ENCODE measurements at places on chromosomes 3 and 15.

GRCh38 chr3:15433531-15433930 lies 6.1 kb downstream of the EAF1 start:
- no peak for DNase-seq

DNA sequence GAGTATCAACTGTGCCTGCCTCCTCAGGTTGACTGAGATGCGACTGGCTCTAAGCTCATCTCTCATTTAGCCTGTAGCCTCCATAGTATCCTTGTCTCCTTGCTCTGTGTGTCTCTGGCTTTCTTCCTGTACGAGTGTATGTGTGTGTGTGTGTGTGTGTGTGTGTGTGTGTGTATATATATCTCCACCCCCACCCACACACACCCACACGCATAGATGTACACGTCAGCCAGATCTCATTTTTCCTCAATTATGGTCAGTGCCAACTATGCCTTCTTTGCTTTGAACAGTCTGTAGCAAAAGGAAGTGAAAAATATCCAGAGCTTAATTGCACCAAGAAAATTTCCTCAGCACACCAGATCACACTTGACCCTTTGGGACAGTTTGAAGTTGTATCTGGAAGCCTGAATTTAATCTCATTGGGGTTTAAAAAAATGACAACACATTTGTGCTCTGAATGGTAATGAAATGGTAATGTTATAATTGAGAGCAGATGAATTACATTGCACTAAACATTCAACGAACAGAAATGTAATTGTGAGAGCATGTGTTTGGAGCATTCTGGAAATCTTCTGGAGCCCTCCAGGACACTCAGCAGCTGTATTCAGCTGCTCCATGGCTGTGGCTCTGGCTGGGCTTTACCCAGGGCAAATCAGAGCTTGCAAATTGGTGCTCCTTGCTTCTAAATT lies 63.6 kb downstream of the RYR3 start:
- DNase-seq, result no peak

DNA sequence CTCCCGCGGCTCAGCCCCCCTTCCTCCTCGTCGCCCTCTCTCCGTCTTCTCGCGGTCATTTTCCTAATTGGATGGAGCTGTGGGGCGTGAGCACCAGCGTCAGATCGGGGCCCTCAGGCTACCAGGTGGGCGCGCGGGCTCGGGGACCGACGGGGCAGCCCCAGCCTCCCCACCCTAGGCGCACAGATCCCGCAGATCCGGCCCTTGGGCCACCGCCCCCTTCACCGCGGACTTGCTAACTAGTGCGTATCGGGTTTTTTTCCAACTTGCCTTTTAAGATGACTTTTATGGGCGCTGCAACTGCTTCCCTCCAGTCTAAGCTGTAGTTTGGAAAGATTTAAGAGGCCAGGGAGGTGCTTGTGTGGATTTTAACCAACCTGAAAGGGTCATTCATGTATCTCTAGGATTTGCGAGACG lies 1.3 kb downstream of the ZNF710 start:
- DNase-seq, result no peak

DNA sequence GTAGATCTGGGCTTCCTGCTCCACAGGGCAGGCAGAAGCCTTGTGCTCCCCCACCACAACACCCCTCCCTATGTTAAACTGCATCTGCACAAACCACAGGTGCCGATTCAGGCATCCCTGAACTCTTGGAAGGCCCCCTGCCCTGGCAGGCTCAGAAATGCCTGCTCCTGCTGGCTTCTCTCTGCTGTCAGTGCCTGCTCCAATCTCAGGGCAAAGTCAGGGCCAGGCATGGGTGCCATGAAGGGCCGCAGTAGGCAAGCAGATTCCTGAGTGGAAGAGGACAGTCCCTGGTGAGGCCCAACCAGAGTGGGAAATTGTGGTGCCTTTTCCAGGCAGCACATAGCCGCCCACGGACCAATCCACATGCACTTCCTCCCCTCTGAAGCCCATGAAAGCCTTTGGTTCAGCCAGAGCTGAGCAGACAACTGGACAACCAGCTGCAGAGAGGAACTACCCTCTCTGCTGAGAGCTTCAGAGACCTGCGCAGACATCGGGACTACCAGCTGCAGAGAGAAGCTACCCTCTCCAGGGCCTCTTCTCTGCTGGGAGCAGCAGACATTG lies 13.6 kb downstream of the PRR20G start:
- DNase-seq, result no peak
